NCI-H526 treated with DMSO at 0.1 percent for 48 hours (cell line): ENCODE measurements at places on chromosomes 7 and 10.
A peak's percentile ranks its signal among the peaks of the same experiment; 100 is the strongest.

- no peak for DNase-seq
Observed at GRCh38 chr7:158534598-158534997, 53.0 kb downstream of the PTPRN2 start.

- DNase-seq, result no peak
Observed at GRCh38 chr10:130218936-130219335, 82.7 kb downstream of the GLRX3 start.

DNA sequence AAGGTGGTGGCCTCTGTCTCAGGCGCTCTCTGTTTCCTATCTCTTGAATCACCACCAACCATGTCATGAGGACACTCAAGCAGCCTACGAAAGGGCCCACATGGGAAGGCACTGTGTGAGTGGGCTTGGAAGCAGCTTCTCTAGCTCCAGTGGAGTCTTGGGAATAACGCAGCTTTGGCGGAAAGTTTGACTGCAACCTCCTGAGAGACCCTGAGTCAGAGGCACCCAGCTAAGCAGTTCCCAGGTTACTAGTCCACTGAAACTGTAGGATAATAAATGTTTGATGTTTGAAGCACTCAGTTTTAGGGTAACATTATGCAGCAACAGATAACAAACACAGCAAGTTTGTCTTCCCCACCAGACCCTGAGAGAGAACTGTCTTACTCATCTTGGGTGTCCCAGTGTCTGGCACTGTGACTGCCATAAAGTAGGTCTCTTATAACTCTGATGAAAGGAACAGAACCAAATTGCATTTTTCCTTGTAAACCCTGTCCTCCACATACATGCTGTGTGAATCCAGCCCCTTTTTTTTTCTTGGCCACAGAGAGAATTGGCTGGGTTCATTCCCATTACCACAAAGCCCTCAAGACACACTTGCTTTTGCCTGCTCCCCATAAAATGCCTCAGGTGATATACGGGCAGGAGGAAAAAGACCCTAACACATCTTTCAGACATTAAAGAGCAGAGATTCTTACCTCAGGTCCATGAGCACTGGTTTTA lies 185.5 kb downstream of the ZNF365 start:
- DNase-seq, result no peak

- no peak for DNase-seq
Observed at GRCh38 chr10:4217653-4218052, 432.6 kb upstream of the KLF6 start.

GRCh38 chr10:57786850-57787750 lies 480.6 kb downstream of the IPMK start:
- DNase-seq, result peak; percentile 54

GRCh38 chr10:22110761-22111160 lies 107.1 kb downstream of the EBLN1 start:
- no peak for DNase-seq

DNA sequence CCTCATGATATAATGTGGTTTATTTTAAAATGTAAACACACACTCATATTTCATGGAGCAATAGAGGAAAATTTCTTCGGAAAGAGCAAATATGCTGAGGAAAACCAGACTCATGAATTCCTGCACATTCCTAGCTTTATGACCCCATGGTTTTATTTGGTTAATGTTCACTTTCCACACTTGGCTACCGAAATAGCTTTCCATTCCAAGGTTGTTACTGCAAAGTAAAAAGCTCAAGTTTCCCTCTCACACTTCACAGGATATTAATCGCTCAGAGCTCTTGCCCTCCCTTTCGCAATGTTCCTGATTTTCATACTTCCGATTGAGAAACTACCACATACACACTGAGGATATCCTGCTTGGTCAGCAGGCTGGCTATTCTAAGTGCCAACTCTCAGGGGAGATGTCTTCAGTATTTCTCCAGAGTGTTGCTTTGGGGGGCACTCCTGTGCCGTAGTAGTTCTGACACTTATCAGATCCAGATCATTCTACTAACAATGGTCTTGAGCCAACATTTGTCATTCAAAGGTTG lies 77.5 kb upstream of the STEAP1B start:
- no peak for DNase-seq

- DNase-seq, result no peak
Observed at GRCh38 chr10:83862723-83863122, 276.6 kb upstream of the GHITM start.

GRCh38 chr10:115903845-115904244 lies 369.2 kb downstream of the GFRA1 start:
- no peak for DNase-seq

DNA sequence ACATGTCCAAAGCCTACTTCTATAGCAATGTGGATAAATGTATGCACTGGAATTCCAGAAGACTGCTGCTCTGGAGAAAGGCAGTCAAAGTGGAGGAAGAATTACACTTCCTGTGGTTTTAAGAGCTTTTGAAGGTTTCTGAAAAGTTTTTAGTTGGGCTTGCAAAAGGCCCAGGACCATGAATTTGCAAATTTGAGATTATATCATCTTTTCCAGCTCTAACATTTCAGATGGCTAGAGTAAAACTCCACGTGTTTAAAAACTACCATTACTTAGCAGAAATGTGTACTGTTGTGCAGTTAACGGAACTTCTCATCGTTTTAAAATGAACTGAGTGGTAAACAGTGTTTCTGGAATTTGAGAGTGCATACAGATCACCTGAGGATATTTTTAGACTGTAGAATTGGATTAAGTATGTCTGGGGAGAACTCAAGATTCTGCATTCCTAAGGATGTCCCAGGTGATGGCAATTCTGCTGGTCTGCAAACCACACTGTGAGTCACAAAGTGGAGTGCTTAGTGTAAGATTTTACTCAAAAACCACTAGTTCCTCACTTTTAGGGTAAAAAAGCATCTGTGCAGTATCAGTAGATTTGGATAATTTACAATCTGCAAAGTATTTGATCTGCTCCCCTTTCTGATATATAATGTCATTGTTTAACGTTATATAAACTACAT lies 32.9 kb upstream of the CCDC71L start:
- no peak for DNase-seq

- DNase-seq, result no peak
Observed at GRCh38 chr10:20289070-20289828, 473.0 kb downstream of the PLXDC2 start.

DNA sequence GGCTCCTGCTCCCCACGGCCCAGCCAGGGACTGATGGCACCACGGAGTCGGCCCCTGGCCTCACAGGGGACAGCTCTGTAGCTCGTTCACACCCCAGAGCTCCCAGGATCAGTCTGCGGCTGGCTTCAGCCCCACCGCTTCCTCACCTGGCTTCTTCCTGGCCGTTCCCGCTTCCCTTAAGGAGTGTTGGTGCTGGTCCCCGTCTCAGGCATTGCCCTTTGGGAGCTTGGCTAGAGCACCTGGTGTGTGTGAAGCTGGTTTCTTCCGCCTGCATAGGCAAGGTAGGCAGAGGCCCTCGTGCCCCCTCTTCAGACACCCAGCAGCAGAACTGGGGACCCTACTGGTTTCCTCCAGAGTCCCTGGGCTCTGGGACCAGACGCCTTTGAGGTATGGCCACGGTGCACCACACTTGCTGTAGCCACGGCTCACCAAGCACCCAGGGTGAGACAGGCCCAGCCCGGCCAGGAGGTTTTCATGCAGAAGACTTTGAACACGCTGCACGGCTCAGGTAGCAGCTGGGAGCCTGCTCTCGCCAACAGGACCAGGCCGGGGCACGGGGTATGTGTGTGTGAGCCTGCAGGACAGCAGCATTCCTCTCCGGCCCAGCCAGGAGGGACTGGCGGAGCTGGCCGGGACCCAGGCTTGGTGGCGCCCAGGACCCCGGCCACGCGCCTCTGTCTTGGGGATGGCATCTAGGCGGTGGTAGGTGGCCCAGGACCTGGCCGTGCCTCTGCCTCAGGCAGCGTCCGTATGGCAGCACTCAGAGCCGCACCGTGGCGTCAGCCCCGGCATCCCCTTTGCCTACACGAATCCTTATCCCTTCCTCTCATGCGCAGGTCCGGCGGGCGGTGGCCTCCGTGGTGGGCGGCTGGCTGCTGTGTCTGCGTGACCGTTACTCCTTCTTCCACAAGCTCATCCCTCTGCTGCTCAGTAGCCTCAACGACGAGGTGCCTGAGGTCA lies 13.2 kb upstream of the PRKAR1B start:
- no peak for DNase-seq
